NT2/D1 (cell line): ENCODE measurements at places on chromosomes 6 and 20.

DNA sequence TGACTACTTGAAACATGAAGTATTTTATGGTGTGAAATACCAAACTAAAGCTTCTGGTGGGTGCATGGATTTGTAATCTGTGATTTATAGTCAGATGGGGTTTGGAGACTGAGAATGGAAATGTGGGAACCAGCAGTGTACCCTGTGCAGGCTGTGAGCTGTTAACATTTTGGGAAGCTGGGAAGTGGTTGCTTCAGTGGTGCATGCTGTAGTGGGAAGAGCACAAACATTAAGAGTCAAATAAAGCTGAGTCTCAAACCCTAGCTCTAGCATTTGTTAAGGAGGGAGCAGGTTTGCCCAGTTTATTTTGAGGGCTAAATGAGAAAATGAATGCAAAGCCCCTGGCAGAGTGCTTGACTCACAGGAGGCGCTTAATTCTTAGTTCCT, 235.7 kb downstream of the ZFAND3 start:
- DNase-seq = no peak

- no peak for DNase-seq
Observed at GRCh38 chr6:142489722-142490610, 188.2 kb downstream of the ADGRG6 start.

DNA sequence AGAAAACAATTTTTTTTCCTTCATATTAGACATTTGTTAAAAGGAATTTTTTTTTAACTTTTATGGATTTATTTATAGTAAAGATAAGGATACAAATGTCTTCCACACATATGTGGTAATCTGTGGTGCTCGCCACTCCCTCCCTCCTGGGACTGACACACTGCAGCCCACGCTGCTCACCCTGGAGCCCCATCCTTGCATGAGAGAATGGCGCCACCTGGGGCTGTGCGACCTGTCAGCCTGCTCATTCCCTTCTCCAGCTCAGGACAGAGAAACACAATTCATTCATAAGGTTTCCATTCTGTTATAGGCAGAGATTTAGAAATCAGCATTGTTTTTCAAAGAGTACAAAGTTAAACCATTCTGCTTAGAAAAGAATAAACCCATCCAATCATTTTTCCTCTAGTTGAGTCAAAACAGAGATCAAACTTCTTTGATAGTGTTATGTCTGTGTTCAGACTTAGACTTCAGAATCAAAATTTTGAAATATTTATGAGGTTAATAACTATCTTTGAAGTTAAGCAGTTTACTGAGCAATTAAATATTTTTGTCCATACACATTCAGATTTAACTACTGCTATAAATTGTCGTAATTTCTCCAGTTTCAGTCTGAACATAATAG, 42.8 kb upstream of the DYNLRB1 start:
- DNase-seq = peak; percentile 15

DNA sequence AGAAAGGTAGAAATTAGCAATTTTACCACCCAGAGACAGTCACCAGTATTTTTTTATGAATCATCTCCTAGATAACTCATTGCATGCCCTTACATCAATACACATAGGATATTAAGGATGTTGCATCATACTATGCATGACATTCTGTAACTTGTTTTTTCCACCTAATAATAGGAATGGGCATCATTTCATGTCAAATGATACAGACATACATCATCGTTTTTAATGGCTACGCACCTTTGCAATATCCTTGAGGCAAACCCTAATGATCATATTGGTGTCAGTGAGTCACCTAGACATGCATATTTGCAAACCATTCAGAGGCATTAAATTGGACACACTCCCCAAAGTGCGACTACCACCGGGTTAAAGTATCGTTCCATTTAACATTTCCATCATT, 309.7 kb upstream of the AGPAT4 start:
- no peak for DNase-seq

GRCh38 chr6:107418118-107418517, 41.2 kb downstream of the PDSS2 start:
- no peak for DNase-seq
